ENCODE measurements at places on chromosomes 1 and 21.

GRCh38 chr1:227725046-227725445 is 10.1 kb downstream of the JMJD4 start:
- DNase-seq, result no peak

- no peak for DNase-seq
Measured at GRCh38 chr21:25243808-25244207, 363.5 kb downstream of the MRPL39 start.

DNA sequence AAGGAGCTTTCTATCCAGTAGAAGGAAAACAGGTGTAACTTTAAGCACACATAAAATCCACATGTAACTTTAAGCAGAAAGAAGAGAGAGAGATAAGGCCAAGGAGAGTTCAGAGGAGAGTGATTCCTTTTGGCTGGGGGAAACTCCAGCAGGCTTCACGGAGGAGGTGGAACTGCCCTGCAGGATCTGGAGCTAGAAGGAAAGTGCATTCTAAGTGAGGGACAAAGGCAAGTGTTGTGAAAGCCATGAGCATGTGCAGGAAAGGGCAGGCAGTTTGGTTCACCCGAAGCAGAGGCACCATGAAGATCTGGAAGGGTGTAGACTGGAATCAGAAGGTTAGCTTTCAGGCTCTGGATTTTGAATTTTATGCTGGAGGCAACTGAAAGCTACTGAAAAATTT is 46.3 kb downstream of the GADD45A start:
- DNase-seq, result no peak

DNA sequence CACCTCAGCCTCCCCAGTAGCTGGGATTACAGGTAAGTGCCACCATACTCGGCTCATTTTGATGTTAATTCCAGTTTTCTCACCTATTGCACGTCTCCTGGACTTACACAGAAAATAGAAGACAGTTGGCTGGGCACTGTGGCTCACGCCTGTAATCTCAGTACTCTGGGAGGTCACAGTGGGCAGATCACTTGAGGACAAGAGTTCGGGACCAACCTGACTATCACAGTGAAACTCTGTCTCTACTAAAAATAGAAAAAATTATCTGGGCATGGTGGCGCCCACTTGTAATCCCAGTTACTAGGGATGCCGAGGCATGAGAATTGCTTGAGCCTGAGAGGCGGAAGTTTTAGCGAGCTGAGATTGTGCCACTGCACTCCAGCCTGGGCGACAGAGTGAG is 44.1 kb downstream of the DYRK1A start:
- no peak for DNase-seq

GRCh38 chr1:186055846-186056245 is 319.2 kb downstream of the TPR start:
- no peak for DNase-seq

DNA sequence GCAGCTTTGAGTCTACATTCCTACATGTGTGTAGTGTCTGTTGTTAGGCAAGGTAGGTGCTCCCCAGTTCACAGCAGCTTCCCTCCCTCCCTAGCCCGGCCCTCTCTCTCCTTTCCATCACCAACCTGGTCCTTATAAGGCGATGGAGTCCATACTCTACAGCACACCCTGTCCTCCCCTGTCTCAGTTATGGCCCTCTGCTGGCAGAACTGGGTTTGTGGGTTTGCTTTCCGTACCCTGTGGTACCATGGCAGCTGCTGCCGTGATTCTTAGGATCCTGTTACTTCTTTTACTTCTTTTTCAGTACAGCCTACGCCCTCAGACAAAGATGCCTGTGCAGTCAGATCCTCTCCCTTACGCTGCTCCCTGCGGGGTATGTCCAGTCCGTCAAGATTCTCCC is 31.7 kb downstream of the AK5 start:
- DNase-seq, result no peak

- DNase-seq, result no peak
Measured at GRCh38 chr1:74357756-74358155, 122.6 kb downstream of the TNNI3K start.

- no peak for DNase-seq
Measured at GRCh38 chr1:244241438-244241837, 190.4 kb downstream of the ZBTB18 start.

- DNase-seq, result peak; percentile 21
Measured at GRCh38 chr1:35807614-35808449, at the start of gene AGO4. AGO4 (plus strand) TSS chr1:35808016; CDS start chr1:35808417, 401 bp downstream.

- no peak for DNase-seq
Measured at GRCh38 chr1:199979071-199979470, 48.4 kb upstream of the NR5A2 start.

DNA sequence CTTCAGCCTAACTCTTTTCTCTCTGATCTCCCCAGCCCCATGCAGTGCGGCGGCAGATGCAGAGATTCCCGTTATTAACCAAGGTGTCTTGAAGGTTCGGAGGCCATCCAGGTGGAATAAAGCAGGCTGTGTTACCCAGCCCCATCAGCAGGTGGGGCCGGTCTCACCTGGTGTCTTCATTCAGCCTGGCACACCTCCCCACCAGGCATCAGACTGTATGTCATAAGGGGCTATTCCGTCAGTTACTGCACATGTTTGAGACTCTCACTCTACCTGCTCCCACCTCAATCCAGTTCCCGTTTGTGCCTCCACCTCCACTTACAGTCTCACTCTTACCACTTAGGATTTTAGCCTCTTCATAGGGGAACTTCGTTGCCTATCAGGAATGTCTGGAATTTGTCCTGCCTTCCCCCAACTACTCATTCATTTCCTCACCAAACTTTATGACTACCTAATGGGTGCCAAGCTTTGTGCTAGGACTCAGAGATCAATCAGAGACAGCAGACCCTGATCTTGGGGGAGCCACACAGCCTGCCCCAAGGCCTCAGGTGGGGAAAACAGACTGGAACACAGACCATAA is 170.2 kb downstream of the PLPP3 start:
- no peak for DNase-seq

DNA sequence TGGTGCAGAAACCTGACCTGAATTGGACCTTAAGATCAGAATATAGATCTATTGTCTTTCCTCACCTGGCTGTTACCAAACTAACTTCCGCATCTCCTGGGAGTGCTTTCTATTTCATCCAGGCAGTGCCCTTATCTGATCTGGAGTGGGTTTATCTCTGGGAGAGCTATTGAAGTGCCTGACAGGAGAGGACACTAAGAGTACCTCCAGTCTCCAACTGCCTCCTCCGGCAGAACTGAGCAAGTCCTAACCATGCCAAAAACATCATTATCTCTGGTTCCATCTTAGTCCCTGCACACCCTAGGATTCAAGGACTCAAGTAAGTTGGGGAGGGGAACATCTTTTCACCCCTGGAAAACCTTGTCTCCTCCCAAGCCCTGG is 12.4 kb upstream of the KCNJ15 start:
- no peak for DNase-seq

- no peak for DNase-seq
Measured at GRCh38 chr1:15734296-15734695, 1.8 kb upstream of the SLC25A34 start.

DNA sequence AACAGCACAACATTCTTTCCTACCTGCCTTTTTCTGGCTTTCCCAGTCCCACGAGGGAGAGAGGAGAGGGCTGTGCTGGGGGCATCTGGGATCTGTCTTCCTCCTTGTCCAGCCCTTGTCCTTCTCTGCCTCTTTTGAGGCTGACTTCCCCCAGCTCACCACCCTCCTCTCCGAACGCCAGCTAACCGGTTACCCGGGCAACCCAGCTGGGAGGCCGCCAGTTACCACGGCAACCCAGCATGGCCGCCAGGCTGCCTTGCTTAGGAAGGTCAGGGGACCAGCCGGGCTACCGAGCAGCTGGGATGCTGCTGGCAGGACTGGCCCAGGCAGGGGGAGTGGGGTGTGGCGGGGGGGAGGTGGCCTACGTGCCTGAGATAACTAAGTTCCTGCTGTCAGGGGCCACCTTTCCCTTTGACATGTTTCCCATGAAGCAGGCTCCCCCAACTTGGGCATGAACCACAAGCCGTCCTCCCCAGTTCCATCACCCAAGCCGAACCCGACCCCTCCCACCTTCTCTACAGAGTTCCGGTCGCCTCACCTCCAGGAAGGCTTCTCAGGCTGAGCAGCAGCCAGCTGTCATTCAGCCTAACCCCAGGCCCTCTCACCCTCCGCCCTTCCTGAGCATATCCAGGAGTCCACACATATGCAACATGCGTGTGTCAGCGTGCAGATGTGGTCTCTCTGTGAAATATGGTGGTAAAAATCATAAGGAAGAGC is 8.7 kb downstream of the PLEKHA6 start:
- no peak for DNase-seq

DNA sequence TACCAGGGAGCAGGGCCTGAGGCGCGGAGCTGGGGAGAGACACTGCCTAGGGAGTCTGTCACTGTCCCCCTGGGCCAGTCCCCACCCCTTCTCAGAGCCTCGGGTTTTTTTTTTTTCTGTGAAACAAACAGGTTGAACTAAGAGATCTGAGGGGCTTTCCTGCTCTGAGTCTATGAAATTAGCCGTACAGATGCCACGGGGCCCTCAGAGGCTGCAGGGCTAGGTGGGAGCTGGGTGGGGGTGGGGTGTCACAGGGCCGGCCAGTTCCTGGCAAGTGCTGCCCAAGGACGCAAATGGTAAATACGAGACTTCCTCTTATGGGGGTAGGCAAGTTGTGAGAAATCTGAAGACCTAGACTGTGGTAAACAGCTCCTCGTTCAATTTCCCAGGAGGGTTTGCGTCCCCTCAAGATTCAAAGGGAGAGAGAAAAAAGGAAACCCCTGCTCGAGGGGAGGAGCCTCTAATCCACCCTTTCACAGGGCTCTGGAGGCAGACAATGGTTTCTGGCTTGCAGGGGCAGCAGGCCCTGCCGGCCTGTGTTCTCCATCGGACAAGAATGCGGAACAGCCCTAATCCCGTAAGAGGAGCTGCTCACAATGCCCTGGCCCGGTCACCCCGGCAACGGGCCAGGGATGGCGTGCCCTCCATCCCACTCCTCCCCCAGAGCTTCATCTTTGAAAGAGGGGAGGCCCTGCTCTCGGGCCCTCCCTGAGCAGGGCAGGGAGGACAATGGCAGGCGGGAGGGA is 7.8 kb downstream of the NUAK2 start:
- DNase-seq, result peak; percentile 74

DNA sequence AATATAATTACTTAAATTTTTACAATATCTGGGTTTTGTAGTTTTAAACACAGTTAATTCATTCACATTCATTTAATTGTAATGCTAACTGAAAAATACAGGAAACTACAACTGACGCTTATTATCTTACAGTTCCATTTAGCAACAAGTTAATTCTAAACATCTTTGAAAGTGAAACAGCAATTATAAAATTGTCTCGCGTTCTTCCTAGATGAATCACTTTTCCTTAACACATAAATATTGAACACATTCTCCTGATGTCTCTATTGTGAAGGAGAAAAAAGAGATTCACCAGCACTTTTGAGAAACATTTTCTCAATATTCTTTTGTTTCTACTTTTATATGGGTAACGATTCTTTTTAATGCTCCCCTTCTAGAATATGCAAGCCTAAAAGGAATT is 6.4 kb downstream of the PTGFR start:
- DNase-seq, result no peak

- DNase-seq, result no peak
Measured at GRCh38 chr1:87778896-87779295, 450.2 kb downstream of the LMO4 start.

DNA sequence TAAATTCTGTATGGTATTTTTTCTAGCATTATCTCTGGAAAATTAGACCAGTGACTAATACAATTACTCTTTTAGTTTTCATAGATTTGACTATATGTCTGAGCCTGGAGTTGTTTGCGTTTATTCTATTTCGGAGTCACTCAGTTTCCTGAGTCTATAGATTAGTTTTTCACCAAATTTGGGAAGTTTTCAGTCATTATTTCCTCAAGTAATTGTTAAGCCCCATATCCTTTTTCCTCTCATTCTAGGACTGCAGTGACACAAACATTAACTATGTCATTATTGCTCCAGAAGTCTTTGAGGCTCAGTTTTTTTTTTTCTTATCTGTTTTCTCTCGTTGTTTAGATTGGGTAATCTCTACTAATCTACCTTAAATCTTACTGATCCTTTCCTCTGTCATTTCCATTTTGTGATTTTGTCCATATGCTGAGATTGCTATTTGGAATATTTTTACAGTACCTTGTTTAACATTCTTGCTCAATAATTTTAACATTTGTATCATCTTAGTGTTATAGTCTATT is 886.2 kb downstream of the LTN1 start:
- no peak for DNase-seq

- no peak for DNase-seq
Measured at GRCh38 chr1:172547071-172547470, 14.1 kb downstream of the SUCO start.

- DNase-seq, result peak; percentile 75
Measured at GRCh38 chr1:39609618-39610331, 29.7 kb downstream of the HEYL start.

DNA sequence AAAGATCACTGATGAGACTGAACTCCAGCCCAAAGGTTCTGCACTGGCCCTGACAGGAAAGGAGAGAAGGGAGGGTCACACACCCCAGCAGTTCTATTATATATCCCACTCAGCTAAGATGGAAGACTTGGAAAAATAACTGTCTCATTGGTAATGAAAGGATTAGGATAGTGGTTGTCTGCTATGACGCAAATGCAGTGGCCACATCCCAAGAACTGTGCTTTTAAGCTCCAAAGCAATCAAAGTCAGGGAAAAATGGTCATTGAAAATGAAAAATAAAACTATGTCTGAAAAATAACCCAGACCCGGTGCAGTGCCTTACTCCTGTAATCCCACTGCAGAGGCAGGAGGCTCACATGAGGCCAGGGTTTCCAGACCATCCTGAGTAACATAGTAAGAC is 31.0 kb downstream of the PSMG1 start:
- no peak for DNase-seq

GRCh38 chr1:244104309-244105060 is 53.4 kb downstream of the ZBTB18 start:
- no peak for DNase-seq

DNA sequence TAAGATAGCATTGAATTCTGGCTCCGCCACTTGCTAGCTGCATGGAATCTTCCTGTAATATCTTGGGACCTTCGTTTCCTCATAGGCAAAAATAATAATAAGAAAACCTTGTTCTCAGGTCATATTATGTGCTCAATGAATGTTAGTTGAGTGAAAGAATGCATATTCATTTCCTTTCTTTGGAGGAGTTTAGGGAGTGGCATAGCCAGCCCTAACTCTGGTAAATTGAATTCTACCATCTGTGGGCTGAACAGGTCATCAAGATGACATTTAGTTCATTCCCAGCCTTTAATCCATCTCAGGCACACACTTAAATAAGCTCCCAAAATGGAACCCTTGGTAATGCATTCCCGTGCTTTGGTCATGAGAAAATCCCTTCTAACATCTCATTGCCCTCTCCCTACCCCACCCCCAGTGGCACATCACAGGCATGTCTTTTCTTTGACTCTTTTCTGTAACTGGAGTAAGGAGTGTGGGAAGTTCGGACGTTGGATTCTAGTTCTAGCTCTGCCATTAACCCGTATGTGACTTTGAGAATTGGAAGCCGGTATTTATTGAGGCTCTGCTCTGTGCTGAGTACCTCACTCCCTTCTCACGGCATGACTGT is 13.2 kb upstream of the MYOG start:
- no peak for DNase-seq

- no peak for DNase-seq
Measured at GRCh38 chr1:59007429-59007819, 223.6 kb upstream of the JUN start.
